Fibroblast of the conjunctiva (primary cell): ENCODE measurements at places on chromosomes 5 and 9.

- no peak for DNase-seq
Measured at GRCh38 chr9:129335464-129336129, 157.5 kb upstream of the IER5L start.

DNA sequence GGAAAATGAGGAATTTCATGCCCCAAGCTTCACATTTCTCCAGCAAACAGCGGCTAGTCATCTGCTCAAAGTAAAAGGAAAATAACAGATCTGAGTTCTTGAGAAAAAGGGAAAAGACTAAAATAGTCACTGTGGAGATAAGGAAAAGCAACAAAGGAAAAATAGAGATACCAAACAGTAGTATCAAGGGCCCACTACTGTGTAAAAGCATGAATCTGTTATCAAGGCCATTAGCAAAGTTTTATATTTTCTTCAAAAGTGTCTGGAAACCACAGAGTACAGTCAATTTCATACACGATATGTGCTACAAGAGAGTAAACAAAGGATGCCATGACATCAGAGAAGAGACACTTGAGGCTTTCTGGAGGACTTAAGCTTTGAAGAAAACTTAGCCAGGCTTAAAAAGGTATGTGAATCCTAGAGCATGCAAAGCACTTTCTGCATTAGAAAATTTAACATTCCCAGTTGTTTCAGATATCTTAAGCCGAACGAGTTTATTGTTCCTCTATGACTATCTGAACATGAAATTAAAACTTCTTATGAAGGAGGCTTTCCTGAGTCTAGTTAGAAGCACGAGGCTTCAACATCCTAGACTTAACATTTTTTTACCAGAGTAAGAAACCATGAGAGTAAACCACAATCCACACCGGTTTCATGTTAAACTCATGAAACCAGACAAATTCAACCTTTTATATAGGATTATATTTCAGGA, 1.2 kb downstream of the TTC33 start:
- DNase-seq = no peak

- no peak for DNase-seq
Measured at GRCh38 chr5:106907979-106908378, 762.8 kb downstream of the EFNA5 start.

DNA sequence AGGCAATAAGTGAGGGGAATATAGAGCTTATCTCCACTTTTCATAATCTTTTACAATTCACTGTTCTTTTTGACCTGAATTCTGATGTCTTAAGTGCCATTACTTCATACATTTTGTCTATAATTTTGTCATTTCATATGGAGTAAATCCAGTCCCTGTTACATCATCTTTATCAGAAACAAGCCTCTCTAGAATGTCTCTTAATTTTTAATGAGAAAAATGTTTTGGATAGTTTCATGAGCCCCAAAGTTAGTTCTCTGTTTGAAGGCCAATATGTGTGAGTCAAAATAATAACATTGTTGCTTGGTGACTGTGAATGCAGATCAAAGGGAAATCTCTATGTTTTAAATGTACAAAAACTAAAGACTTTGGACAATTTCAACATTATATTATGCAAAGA, 329.6 kb upstream of the ARRDC3 start:
- no peak for DNase-seq

- no peak for DNase-seq
Measured at GRCh38 chr5:179608131-179608581, 15.3 kb downstream of the HNRNPH1 start.

GRCh38 chr9:105319202-105319813, 74.9 kb downstream of the SLC44A1 start:
- no peak for DNase-seq

DNA sequence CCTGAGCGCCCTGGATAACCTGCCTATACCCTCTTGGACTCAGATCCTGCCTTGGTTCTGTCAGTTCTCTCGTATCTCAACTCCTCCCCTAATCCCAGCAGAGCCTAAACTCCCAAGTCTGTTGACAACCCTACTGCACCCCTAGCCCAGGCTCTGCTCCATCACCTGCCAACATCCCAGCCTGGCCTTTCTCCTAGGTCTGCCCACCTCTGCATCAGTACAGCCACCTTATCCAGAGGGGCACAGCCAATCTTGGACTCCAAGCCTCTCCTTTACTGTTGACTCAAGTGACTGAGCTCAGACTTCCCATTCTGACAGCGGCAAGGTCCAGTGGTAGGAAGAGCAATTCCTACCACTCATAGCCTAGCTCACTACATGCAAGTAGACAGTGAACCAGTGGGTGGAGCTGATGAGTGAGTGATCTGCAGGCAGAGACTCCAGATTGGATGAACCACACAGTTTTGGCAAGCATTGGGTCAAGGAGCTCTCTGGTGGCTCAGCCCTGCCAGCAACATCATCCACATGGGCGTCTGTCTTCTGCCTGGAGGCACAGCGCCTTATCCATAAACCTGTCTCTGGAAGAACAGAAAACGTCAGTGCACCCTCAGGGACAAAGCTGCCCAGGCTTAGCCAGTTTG, 26.5 kb downstream of the TRMO start:
- no peak for DNase-seq

- DNase-seq = no peak
Measured at GRCh38 chr5:27830546-27830945, 792.2 kb upstream of the CDH9 start.

DNA sequence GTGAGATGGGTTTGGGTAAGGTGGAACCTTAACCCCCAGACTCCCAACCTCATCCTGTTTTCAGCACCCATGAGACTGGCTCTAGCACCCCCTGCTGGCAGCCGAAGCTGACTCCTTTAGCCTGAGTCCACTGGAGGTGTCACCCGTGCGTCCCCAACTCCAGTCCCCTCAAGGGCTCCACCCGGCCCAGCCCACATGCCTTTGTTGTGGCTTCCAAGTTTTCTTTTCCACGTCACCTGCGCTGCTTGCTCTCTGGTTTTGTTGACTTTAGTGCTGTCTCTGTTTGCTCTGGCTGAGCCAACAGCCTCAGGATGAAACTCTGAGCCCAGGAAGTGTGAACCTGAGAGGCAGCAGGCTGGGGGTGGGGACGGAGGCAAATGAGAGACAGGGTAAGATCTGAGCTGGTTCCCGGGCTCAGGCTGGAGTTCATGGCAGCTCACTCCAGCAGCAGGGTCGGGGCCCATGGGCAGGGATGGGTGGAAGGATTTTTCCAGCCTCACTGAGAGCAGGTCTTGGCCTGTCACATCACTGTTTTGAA, 13.2 kb upstream of the AQP7 start:
- DNase-seq = peak; percentile 18

DNA sequence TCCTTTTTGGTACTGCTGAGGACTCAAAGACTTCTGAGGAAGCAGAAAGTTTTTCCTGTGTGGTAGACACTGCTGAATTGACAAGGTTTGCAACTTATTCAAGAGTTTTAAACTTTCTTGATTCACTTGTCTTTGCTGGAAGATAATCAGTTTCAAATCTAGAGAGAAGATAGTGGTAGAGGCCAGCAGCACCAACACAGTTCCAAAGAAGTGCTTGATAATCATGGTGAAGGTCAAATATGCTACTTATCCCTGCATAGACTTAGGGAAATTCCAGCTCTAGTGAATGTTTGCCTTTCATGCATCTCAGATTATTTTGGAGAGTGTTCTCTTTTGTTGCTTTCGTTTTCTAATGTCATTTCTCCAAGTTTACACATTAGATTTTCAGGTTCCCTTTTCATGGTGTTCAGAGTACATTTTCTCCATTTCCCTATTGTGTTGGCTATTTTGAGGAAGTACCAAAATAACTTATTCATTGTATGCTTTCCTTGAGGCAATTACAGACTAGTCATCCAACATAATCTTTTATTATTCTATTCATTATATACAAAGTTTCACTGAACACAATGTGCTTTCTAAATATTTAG, 550 bp downstream of the IFNE start:
- DNase-seq = no peak

GRCh38 chr5:152376886-152377285, 28.2 kb downstream of the NMUR2 start:
- DNase-seq = no peak

- no peak for DNase-seq
Measured at GRCh38 chr5:1474866-1475543, 29.8 kb upstream of the SLC6A3 start.

DNA sequence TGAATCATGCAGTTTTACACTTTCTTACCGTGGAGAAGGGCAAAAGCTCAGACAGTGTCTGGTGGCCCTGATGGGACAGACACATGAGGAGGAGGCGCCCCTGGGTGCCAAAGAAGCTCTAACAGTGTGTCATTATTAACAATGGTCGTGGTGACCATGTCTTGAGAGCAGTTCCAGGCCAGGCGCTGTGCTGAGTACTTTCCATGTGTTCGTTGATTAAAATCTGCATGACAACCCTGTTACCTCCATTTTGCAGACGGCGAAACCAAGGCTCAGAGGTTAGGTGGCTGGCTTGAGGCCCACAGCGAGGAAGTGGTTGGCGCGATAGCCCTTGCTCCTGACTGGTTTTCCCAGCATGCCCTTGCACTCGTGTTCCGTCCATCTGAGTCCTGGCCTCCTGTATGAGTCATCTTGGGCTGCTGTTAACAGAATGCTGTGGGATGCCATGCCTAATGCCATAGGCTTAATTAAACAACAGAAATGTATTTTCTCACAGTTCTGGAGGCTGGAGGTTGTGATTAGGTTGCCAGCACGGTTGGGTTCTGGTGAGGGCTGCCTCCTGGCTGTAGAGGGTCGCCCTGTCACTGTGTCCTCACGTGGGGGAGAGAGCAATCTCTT, 92.0 kb downstream of the AMBP start:
- no peak for DNase-seq

- DNase-seq = no peak
Measured at GRCh38 chr5:116374434-116374852, 200.2 kb downstream of the SEMA6A start.

DNA sequence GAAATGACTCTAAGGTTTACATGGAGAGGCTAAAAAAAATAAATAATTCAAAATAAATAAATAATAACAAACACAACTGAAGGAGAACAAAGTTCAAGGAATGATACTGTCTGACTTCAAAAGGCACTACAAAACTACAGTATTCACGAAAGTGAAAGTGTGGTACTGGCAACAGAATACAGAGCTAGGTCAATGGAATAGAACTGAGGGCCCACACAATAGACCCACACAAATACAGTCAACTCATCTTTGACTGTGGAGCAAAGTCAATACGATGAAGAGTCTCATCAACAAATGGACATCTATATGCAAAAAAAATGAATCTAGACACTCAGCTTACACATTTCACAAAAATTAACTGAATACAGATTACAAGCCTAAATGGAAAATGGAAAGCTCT, 75.3 kb downstream of the FBXW11 start:
- no peak for DNase-seq
